ENCODE measurements at places on chromosomes 4 and X. TPM values are rescaled to one million over a fixed set of nuclear protein-coding genes. Genes with fewer than 3 reads are reported as not detected.

GRCh38 chr4:23041501-23041900 is 348.8 kb downstream of the GBA3 start:
- no peak for DNase-seq

DNA sequence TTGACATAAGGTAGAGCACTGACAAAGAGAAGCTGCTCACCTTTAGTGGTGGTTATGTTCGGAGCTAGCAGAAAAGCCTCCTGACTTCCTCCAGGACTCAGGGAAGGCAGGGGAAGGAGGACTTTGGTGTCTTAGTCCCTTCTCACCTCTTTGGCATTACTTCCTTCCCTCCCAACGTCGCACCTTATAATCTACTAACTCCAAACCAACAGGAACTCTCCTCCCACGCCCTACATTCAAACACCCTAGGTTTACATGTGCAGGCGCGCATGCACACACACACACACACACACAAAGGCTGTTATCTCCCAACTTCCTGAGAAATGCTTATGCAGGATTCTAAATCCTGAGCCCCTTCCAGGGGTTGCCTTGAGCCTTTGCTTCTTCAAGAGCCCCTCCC is 157.7 kb upstream of the STS start:
- no peak for DNase-seq

DNA sequence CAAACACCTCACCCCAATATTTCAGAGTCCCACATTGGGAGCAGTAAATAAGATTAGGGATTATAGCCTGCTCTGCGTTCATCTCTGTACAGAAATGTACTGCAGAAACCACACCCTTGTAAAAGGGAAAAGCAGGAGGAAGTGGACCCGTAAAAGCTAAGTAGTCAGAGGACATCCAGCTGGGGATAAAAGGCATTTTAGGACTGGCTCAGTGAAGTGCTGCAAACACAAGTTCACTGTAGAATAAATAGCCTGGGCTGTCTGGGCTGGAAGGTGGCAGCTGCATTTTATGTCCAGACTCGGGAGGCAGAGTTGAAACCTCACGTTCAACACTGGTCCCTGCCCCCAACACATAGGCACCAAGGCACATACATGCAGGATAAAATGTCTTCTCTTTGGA is 178.7 kb upstream of the FAT1 start:
- no peak for DNase-seq

The KLKB1 gene
- total RNA-seq: 1.4 TPM

GRCh38 chrX:131779306-131779705 is 235.4 kb downstream of the OR13H1 start:
- DNase-seq: no peak

The CSAG1 gene
- not detected for total RNA-seq

DNA sequence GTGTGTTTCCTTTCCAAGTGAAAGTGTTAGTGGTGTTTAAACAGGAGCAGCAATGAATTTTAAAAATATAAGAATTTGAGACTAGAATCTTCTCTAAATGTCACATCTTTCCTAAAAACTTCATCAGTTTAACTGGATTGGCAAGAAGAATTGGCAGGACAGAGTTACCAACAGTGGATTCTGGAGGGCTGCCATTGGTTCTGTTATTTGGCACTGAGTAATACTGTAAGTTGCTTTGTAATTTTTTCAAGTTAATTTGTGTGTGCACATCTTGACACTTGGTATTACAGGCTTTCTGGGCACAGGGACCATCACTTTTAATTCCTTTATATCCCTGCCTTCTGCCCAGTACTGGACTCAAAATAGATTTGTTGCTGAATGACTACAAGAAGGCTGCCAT is 4.5 kb upstream of the GPRIN3 start:
- no peak for DNase-seq

The MAGEB1 gene
- total RNA-seq: not detected

GRCh38 chr4:6116696-6117285 is 83.6 kb downstream of the JAKMIP1 start:
- no peak for DNase-seq

The VCX2 gene
- total RNA-seq: not detected

The RNF175 gene
- 0.67 TPM for total RNA-seq
